Common myeloid progenitor, CD34-positive (primary cell): ENCODE measurements at places on chromosomes 4 and X.

DNA sequence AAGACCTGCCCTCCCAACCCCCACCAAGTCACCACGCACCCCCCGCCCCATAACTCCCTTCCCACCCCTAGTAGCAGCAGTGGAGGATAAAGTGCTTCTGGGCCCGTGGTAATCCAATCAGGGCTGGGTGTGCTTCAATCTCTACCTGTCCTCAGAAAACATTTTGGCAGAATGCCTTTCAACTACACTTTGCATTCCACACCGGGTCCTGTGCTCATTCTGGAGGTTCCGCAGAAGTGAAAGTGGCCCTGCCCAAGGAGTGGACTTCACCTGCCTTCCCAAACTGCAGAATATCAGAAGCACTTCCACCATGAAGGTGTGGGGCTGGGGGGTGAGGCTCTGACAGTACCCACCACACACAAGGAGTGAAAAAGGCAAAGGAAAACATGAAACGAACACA, 322.3 kb downstream of the DHX15 start:
- no peak overlapping the region for H3K27ac ChIP-seq
- H3K4me3 ChIP-seq = no peak overlapping the region
- H3K4me1 ChIP-seq = no peaks in the 10 kb centered on the region
- H3K27me3 ChIP-seq = no peaks in the 10 kb centered on the region

DNA sequence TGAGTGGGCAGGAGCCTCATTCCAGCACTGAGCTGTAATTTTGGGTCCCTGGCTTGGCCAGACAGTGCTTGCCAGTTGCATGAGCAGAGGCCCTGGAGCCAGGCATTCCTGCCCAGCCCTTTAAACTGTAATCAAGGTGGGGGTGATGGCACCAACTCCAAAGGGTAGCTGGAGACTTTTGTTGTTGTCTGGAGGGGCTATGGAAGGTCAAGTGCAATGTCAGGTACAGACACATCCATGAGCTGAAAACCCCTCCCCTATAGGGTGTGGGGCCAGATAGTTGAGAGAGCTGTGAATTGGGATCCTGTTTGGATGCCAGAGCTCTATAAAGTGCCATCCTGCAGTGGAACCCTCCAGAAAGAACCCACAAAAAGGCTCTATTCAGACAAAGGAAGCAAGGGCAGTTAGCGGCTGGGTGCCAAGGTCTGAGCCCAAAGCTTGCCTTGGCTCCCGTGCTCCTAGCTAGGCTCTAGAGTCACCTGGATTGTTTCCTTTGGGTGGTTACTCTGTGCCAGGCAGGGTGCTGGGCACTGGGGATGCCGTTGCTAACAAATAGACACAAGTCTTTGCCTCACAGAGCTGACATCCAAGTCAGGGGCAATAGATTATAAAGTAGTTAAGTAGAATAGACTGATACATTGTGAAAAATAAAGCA, 163.0 kb downstream of the EFNB1 start:
- H3K36me3 ChIP-seq = no peaks in the 10 kb centered on the region
- no peak overlapping the region for H3K4me3 ChIP-seq
- peaks cover 7% of the 10 kb centered on the region for H3K27me3 ChIP-seq
- no peak overlapping the region for H3K27ac ChIP-seq
- H3K4me1 ChIP-seq = peaks cover 6% of the 10 kb centered on the region

DNA sequence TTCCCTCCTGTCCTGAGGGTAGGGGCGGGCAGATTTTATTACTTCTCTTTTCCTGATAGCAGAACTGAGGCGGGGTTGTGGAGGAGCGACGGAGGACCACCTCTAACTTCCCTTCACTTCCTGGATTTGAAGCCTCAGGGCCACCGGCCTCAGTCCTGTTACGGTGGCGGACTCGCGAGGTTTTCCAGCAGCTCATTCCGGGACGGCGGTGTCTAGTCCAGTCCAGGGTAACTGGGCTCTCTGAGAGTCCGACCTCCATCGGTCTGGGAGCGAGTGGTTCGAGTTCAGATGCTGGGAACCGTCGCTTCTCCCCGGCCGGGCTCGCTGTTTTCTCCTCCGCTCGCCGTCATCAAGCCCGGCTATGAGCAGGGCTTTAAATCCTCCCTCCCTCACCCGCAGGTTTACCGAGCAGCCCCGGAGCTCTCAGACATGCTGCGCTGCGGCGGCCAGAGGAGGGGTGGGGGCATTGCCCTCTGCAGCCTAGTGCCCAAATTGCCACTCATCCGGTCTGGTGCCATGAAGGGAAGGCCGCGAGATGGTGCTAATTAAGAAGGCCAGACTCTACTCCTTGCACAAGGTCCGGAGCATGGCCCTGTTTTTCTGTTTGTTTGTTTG, 23.3 kb downstream of the HAND2 start:
- no peaks in the 10 kb centered on the region for H3K36me3 ChIP-seq
- H3K27ac ChIP-seq = no peak overlapping the region
- peaks cover 35% of the 10 kb centered on the region for H3K4me1 ChIP-seq
- DNase-seq = no peak
- peak overlapping the region; percentile 50 for H3K4me3 ChIP-seq

DNA sequence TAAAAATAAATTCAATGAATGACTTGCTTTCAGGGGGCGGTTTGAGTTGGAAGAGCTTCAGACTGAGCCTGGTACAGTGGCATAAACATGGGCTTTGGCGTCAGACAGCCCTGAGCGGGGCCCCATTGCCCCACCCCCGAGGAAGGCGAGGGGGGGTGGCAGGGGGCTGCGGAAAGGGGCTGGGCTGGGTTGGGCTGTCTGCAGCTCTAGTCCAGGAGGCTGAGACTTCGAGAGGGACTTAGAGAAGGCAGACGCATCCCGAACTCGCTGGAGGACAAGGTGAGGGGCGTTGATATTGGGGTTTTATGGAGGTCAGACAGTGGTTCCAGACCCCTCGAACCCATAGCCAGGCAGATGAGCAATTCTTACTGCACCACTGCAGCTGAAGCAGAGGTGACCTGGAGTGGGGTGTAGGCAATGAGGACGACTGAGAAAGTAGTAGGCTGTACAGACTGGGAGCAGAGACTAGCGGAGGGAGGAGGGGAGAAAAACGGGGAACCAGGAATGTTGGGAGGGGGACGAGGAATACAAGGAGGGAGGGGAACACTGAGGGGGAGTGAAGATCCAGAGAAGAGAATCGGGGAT, at the start of gene MAGED2:
TSS of gene MAGED2 (plus strand) at position 222 of the 585 bp plus-strand sequence. CDS start 1,587 bp downstream, outside the sequence.
- H3K27me3 ChIP-seq = no peaks in the 10 kb centered on the region
- no peaks in the 10 kb centered on the region for H3K4me1 ChIP-seq
- DNase-seq = peak; percentile 36
- peaks cover 20% of the 10 kb centered on the region for H3K36me3 ChIP-seq
